Islet precursor cell (in vitro differentiated cells): ENCODE measurements at places on chromosomes 1 and 21.

GRCh38 chr1:179818743-179819173 lies 58.8 kb downstream of the TOR1AIP2 start:
- DNase-seq: no peak

GRCh38 chr1:100045206-100045605 lies 75.4 kb downstream of the SLC35A3 start:
- no peak for DNase-seq

DNA sequence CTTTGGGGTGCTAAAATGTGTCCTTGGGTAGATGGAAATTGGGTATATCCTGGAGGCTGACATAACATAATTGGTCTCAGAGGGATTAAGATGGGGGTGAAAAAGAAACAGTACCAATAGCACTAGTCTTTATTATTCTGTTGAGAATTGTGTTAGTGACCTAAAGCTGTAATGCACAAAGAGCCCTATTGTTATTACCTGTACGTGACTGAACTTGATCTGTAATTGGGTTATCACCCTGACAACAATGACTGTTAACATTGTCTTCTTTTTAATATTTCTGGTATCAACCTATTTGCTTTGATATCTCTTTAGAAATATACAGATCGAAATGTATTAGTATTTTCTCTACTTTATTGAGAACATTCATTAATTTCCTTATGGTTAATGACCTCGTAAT lies 147.6 kb downstream of the NEK7 start:
- DNase-seq: no peak

DNA sequence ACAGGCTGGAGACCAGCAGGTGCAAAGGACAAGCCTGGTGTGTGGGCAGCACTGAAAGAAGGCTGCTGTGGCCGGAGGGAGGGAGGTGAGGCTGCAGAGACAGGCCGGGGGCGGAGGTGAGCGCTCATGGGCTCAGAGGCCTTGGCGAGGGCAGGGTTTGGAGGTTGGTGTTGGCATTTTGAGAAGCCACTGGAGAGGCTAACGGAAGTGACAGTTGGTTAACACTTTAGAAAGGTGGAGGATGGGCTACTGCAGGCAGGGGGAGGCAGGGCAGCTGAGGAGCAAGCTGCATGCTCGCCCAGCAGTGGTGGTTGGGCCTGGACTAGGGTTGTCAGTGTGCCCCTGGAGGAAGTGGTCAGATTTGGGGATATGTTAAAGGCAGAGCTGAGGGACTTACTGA lies 37.5 kb downstream of the QSOX1 start:
- DNase-seq: no peak

- DNase-seq: no peak
These were observed 71.6 kb downstream of the CDC14A start for GRCh38 chr1:100423832-100424337.

- DNase-seq: peak; percentile 99
These were observed 329.2 kb downstream of the TGFB2 start for GRCh38 chr1:218674280-218674773.

GRCh38 chr21:32844653-32845436 lies 73.3 kb upstream of the PAXBP1 start:
- peak; percentile 65 for DNase-seq

- no peak for DNase-seq
These were observed 10.6 kb downstream of the RXRG start for GRCh38 chr1:165434281-165434680.

DNA sequence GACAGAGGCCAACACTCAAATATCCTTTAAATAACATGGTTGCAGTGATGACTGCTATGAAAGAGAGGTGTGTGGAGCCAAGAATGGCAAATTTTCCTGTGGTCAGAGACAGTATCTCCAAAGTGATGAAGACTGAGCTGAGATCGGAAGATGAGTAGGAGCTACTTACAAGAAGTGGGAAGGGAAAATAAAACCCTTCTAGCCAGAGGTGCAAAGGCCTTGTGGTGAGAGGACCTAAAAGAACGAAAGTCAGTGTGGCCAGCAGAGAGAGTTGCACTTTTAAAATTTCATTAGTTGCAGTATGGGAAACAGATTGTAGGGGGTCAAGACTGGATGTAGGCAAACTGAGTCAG lies 17.8 kb downstream of the SLAMF7 start:
- DNase-seq: no peak

DNA sequence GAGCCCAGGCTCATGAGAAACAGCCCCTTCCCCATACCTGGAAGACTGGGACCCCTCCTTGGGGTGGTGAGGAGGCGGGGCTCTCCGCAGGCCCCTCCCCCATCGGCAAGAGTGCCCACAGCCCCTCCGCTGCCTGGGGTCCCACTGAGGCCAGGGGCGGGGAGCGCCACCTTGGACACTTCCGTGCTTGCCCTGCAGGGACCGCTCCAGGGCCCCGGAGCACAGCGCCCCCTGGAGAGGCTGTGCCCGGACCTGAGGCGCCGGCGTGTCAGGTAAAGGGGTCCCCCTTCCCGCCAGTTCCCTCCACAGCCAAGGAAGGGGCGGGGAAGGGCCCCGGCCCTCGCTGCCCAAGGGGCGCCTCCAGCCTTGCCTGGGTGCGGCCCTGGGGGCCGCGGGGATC lies 21.5 kb downstream of the INAVA start:
- no peak for DNase-seq

GRCh38 chr1:224266915-224267856 lies 62.8 kb downstream of the NVL start:
- DNase-seq: peak; percentile 71

DNA sequence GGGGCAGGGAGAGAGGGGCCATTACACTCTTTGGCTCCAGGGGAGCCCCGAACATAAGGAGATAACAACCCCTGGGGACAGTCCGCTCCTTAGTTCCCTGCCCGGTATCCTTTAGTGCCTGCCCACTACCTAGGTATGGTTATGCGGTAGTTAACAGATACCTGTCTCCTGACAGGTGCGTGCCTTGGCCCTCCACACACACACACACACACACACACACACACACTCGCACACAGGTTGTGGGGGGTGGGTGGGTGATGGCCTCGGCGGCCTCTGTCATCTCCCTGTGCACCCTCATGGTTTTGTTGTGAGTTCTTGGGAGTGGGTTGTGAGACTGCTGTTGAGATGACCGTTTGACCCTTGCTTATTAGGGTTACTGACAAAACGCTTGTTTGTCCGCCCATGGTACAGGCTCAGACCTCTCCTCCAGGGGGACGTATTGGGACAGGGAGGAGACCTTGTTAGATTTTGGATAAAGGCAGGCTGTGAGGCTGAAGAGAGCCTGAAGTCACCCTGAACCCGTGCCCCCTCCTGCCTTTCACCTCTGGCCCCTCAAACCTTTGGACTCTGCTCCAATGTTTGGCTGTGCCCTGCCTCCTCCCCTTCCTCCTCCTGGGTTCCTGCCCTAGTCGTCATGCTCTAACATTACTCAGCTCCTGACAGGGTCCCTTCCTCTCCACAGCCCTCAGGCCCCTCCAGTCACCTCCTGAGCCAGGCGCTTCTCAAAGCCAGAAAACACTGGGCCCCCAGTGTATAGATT lies 979 bp downstream of the RASSF5 start:
- DNase-seq: no peak

DNA sequence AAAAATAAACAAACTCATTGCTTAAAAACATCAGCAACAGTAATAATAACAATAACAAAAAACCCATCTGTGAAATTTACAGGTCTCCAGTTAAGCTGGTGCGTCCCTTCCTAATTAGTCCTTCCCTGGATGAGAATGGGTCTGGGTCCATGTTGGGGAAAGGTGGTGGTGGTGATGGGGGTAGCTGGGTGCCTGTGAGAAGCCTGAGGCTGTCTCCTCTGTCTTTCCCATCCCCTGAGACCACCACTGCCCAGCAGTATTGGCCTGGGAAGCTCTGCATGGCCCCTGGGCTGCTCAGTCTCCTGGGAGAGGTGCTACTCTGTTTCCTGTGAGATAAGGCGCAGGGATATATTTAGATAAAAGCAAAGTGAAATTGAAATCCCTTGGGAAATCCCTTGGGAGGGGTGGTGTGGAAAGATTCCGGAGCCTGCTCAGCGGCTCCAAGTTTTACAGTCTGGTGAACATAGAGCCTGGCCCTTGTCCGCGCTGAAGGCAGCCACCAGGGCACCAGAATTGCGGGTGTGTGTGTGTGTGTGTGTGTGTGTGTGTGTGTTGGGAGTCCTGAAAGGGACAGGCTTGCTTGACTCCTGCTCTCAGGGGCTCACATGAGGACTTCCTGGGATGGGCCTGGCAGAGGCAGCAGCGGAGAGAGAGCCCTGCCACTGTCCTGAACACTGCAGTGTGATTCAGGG lies 150.2 kb downstream of the FOXD2 start:
- DNase-seq: peak; percentile 70

- DNase-seq: peak; percentile 81
These were observed 285.3 kb downstream of the CAMTA1 start for GRCh38 chr1:7070389-7071029.

DNA sequence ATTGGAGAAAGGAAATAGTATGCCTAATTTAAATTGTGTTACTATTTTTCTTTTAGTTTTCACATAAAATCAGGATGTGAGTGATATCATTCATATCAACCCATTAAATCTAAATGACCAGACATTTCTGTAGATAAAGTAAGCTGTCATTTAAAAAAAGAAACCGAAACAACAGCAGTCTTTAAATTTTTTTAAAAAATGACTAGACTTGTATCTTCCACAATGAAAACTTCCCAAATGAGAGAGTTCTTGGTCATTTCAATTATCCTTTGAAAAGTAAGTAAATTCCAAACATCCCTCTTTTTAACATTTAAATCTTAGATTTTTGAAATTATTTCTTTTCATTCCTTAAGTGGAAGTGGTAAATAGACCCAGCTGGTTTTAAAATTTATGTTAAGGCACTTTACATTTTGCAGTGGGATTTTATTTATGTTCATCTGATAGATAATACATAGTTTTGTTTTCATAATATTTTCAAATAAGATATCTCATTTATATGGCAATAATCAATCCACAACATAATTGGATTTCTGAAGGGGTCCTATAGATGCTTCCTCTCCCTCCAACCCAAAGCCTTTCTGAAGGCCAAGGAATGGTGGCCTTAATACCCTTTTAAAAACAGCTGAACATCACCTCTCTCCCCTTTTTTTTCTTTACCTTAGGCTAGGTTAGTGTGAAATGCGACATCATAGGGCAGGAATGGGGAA lies 3.1 kb downstream of the FOXD3 start:
- DNase-seq: no peak

- no peak for DNase-seq
These were observed 7.0 kb downstream of the PPP1R15B start for GRCh38 chr1:204404629-204405028.

DNA sequence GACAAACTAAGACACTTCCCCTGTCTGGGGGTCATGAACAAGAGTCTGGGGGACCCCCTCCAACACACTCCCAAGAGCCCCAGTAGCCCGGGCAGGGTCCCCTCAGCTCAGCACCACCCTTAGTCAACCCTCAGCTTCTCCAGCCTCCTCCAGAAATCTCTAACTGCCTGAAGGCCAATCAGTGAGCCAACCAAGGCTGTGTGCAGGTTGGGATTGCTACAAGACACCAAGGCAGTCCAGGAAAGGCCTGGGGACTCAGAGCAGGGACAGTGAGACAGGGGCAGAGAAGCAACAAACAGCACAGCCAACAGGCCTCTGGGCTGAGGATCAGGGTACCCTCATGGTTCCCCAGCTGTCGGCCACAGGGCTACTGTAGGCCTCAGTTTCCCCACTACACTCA lies 13.3 kb downstream of the SMIM12 start:
- DNase-seq: no peak

- DNase-seq: peak; percentile 74
These were observed 166.1 kb upstream of the DPYD start for GRCh38 chr1:98086796-98087441.

DNA sequence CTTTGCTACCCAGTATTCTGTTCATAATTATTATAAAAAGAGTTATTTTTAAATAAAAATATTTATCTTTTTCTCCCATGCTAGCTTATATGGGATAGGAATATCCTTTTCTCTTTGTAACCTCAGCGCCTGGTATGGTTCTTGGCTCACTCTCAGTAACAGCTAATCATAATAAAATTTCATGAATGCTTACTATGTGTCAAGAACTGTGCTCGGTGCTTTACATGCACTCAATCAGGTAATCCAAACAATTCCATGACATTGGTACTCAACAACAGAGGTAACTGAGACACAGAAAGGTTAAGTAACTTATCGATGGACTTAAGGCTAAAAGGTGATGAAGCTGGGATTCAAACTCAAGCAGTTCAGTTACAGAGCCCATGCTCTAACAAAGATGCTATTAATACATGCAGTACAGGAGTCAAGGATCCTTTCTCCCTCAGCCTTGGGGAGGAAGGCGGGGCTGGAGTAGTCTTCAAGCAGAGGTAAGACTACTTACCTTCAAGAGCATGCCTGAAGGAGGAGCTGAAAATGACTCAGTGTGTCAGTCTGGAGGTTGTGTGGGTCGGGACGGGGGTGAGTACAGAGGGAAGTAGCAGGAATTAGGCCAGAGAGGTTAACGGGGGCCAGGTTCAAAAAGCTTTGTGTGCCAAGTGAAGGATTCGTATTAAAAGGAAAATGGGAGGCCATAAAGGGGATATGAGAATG lies 73.4 kb downstream of the PLPPR5 start:
- peak; percentile 54 for DNase-seq

- DNase-seq: no peak
These were observed 37.0 kb downstream of the SPEN start for GRCh38 chr1:15884477-15884876.

DNA sequence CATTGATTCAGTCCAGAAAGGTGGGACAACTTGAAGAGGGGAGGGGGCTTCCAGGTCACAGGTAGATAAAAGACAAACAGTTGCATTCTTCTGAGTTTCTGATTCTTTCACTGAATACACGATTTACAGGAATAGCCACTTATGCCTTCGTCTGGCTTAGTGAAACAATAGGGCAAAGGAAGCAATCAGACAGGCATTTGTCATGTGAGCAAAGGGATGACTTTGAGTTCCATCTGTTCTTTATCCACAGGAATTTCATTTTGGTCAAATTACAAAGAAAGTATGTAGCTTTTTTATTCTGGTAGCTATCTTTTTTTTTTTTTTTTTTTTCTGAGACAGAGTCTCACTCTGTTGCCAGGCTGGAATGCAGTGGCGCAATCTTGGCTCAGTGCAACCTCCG lies 202.5 kb downstream of the TTLL7 start:
- no peak for DNase-seq

- no peak for DNase-seq
These were observed 18.4 kb upstream of the C1QA start for GRCh38 chr1:22618056-22618455.

DNA sequence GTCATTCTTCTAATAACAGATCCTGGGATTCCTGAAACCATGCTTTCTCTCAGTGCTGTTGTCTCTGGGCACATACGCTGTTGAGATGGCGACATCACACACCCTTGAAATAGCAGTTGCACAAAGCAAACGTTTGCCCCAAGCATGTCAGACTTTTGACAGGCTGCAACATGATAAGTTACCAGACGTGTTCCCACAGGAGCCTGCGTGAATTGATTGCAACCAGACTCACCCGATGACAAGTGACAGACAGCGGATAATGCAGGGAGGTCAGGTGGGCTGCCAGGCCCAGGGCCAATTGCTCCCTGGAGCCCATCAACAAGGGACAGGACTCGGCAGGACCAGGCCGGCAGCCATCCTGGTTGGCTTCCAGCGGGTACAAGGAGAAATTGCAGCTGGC lies 310.9 kb downstream of the SIPA1L2 start:
- DNase-seq: peak; percentile 67

GRCh38 chr1:233367057-233367803 lies 39.7 kb downstream of the MAP3K21 start:
- DNase-seq: peak; percentile 77
